ENCODE measurements at places on chromosomes 5 and 9.

GRCh38 chr9:130927995-130928900 is 10.8 kb downstream of the FIBCD1 start:
- DNase-seq = no peak

- DNase-seq = no peak
Observed at GRCh38 chr5:2149195-2149539, 266.4 kb upstream of the IRX4 start.

- DNase-seq = no peak
Observed at GRCh38 chr5:134438721-134439123, 27.0 kb upstream of the CDKN2AIPNL start.

DNA sequence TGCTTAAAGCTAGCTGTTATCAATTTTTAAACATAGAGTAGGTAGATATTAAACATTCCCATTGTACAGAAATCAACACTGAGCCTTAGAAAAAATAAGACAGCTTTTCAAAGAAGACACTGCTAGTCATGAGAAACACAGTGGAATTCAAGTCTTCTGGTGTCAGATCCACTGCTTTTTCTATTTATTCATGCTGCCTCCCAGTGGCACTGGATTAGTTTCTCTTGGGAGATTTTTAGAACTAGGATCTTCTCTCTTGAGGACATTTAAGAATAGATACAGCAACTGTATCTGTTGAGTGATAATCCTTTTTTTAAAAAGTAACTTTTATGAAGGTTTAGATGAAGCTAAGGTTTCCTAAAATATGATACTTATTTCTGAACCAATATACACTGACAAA is 1635.4 kb upstream of the C9orf72 start:
- no peak for DNase-seq

DNA sequence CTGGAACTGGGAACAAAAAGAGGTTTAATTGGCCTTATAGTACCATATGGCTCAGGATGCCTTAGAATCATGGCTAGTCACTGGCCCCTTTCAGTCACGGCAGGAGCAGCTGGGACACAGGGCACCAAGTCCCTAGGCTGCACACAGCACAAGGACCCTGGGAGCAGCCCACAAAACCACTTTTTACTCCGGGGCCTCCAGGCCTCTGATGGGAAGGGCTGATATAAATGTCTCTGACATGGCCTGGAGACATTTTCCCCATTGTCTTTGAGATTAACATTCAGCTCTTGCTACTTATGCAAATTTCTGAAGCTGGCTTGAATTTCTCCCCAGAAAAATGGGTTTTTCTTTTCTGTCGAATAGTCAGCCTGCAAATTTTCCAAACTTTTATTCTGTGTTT is 1026.4 kb upstream of the COX7C start:
- no peak for DNase-seq

DNA sequence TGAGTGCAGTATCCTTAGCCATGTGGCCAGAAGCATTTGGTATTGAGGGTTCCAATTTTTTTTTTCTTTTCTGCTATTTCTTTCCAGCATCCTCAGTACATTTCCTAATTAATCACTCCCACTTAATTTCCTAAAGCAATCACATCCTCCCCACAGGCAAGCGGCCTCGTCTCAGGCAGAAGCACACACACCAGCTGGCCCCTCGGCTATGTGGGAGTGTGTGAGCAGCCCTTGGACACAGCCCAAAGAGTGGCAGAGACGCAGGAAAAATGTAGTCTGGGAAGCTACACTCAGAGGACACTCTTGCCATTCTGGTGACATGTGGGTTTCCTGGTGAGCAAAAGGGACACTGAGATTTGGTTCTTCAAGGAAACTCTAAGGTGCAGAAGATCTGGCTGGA is 20.7 kb downstream of the SLIT3 start:
- DNase-seq = no peak

DNA sequence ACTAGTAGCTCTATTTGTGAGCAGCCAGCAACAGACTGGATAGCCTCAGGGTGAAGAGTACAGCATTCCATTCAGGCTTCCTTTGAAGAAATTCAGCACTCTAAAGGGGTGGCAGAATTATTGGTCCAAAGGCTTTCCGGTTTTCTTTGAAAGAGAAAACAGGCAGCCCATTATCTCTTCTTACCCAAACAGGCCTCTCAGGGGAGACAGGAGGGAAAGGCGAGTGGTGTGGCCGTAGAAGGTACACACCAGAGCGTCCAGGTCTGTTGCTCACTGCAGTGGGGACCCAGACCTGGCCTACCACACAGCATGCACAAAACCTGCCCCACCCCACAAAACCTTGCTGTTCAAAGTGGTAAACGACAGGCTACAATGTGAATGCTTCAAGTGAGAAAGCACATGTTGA is 83.3 kb downstream of the ZNF608 start:
- no peak for DNase-seq

DNA sequence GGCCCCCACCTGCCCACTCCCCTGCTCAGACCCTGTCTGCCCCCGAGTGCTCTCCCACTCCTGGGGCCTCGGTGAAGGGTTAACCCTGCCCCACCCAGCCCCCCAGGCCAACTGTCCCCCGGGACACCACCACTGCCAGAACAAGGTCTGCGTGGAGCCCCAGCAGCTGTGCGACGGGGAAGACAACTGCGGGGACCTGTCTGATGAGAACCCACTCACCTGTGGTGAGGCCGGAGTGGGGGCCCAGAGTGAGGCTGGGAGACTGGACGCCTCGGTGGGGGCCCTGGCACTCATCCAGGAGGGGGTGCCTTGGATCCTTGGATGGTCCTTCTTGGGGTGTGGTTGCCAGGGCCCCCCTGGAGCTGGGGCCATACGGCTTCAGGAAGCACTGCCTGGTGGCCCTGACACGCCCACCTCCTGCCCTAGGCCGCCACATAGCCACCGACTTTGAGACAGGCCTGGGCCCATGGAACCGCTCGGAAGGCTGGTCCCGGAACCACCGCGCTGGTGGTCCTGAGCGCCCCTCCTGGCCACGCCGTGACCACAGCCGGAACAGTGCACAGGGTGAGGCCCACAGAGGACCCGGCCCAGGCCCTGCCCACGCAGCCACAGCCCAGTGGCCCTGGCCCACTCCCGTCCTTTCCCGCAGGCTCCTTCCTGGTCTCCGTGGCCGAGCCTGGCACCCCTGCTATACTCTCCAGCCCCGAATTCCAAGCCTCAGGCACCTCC is 2.1 kb downstream of the MAMDC4 start:
- DNase-seq = no peak

DNA sequence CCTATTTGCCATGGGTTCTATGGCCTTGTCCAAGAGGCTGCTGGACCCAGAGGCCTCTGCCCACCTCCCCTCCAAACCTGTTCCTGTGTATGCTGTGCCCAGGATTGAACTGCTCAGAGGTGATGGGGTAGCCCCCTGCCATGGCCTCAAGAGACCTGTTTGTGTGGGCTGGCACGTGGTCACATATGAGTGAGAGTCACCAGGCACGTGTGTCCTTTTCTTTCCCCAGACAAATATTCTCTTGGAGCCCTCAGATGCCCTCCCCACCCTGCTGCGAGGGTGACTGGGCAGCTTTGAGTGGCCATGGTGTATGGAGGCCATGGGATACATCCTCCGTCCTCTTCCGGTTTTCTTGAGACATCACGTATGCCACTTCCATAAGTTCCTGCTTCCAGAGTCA is 10.9 kb upstream of the TCOF1 start:
- DNase-seq = no peak

- DNase-seq = no peak
Observed at GRCh38 chr9:116372081-116372673, 218.6 kb downstream of the PAPPA start.

DNA sequence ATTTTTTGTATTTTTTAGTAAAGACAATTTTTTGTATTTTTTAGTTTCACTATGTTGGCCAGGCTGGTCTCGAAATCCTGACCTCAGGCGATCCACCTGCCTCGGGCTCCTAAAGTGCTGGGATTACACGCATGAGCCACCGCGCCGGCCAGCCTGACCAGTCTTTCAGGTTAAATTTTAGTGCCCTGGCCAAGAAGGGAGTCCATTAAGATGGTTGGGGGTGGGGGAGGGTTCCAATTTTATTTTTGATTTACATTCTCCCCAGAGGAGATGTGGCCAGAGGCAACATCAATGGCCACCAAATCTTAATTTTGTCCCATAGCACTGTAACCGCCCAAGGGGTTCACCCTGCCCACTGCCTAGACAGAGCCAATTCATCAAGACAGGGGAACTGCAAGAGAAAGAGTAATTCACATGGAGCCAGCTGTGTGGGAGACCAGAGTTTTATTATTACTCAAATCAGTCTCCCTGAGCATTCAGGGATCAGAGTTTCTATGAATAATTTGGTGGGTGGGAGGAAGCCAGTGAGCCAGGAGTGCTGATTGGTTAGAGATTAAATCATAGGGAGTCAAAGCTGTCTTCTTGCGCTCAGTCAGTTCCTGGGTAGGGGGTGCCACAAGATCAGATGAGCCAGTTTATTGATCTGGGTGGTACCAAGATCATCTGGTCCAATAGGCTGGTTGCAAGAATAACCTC is 24.7 kb downstream of the TBCA start:
- DNase-seq = no peak

DNA sequence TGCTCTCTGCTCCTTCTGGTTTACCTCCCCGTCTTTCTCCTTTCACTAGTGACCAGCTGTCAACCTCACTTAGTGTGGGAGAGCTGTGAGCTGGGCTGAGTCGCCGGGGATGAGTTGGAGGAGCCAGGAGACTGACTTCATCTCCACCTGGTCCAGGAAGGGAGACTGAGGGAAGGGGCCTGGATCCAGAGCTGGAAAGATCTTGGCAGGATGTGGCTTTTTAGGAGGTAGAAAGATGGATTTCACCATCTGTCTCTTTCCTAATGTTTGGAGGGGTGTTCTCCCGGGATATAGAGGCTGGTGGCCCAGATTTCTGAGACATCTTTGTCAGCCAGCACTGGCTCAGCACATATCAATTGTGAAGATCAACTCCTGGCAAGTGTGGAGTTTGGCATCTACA is 37.1 kb upstream of the TNC start:
- no peak for DNase-seq

GRCh38 chr9:95735701-95736100 is 139.8 kb upstream of the ERCC6L2 start:
- DNase-seq = no peak

GRCh38 chr5:3594510-3595005 is 1.1 kb upstream of the IRX1 start:
- DNase-seq = no peak

DNA sequence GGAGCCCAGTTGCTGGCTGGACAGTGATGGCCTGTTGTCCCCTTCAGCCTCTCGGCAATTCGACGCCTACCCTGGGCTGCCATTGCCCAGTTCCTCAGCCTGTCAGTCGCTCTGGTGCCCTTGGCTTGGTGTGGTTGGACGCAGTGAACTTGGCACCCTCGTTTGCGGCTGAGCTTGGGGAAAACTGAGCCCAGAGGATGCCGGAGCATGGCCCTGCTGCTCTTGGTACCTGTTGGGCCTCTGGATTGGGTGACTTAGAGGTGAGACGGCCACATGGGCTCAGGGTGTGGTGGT is 16.5 kb downstream of the WNK2 start:
- DNase-seq = no peak

DNA sequence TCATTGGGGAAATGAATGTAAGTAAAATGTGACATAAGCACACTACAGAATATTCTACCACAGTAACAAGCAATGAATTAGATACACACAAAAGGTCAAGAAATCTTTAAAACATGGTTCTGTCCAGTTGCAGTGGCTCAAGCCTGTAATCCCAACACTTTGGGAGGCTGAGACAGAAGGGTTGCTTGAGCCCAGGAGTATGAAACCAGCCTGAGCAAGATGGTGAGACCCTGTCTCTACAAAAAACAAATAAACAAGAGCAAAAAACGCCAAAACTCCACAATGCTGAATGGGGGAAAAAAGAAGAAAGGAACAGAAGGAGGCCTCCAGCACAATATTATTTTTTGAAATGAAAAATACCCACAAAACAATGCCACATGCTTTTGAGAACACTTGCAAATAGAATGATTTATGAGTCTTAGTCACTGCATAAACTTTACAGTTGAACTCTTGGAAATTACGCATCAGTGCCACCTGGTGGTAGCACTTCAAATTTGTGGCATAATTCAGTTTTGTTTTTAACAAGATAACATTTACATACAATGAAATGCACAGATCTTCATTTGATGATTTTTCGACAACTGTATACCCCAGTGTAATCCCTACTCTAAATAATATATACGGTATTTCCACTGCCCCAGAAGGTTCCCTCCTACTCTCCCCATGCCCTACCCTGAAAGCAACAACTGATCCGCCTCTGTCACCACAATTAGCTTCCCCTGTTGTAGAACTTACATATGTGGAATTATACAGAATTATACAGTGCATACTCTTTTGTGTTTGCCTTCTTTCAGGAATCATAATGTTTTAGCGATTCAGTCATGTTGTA is 14.4 kb upstream of the SPINK4 start:
- DNase-seq = peak; percentile 11

- DNase-seq = no peak
Observed at GRCh38 chr9:129317179-129318011, 139.3 kb upstream of the IER5L start.

- no peak for DNase-seq
Observed at GRCh38 chr5:137589185-137589584, 90.1 kb upstream of the SPOCK1 start.

GRCh38 chr5:154268073-154268472 is 77.5 kb downstream of the GALNT10 start:
- DNase-seq = no peak

- DNase-seq = no peak
Observed at GRCh38 chr5:91296674-91297143, 86.4 kb downstream of the ARRDC3 start.

- DNase-seq = no peak
Observed at GRCh38 chr5:59062986-59063683, 480.3 kb downstream of the RAB3C start.

GRCh38 chr9:133612816-133613215 is 3.6 kb upstream of the FAM163B start:
- DNase-seq = no peak

DNA sequence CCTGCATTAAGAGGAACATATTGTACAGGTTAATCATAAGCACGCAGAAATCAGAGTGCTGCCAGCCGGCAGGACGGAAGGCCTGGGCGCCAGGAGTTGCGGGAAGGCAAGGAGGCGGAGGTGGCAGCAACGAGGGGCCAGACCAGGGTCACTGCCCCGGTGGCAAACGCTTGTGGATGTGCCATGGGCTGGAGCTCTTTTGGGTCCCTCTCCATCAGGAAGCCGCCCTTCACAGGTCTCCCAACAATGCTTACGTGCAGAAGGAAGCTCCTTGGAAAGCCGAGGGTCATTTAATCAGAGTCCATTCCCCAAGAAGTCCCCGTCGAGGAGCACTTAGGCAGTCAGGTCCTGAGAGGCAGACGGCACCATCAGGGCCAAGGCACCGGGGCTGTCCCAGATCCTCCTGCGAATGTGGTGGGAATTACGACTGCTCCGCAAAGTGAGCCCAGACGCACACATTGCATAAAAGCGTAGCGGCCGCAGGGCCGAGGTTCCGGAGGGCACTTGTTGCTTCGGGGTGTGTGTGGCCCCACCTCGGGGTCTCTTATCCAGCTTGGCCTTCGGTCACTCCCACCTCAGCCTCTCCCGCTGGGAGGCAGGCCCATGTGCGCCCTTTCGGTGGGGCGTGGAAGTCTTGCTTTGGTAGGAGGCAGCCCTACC is 20.5 kb downstream of the MRPL36 start:
- DNase-seq = no peak
